ENCODE measurements at places on chromosomes 13 and 19.

DNA sequence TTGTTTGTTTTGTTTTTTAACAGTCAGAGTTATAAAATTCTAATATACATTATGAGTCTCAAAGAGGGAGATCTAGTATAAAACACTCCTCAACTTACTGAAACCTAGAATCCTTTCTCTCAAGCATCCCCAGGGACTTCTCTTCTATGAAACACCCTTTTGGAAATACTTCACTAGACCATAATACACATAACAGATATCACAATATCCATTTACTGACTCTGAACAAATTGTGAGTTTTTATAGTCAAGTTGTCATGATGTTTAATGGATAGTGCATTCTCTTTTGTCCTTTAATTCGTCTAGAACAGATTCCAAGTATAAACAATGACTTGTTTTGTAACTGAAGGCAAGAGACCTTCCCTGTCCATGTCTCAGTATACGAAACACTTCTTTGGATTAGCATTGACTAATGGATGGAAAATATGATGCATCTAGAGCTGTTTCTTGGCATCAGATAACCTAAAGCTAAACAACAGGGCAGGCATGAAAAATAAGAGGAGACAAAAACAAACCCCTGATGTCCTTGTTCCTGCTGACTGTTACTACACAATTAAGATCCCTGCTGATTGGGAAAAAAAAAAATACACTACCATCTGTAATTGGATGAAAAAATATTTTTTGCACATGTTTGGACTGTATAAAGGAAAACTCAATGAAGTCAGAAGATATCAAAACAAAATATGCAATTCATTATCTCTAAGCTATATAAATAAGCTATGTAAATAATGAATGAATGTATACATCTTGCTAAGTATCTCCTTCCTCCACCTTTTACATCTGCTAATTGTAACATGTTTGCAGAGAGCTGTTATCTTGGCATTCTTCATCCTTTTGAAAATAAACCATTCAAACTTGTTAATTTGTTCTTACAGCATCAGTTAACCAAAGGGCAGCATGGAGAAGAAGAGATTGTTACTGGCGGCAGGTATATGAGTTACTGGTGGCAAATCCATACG, 214.2 kb downstream of the LACC1 start:
- DNase-seq = no peak

DNA sequence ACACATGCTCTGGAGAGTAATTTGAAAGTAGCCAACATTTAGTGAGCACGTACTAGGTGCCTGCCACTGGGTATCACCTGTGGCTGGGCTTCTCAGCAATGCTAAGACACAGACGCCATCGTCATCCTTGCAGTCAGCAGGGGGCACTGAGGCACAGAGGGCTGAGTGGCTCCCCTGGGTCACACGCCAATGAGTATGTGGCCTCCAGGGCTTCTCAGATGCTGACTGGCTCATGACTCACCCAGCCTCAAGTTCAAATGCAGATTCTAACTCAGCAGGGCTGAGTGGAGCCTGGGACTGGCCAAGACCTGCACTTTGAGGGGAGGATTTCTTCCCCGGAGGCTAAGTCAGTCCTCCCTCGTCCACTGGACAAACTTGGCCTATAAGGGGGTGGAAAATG, 115.1 kb upstream of the CACNA1A start:
- peak; percentile 20 for DNase-seq

DNA sequence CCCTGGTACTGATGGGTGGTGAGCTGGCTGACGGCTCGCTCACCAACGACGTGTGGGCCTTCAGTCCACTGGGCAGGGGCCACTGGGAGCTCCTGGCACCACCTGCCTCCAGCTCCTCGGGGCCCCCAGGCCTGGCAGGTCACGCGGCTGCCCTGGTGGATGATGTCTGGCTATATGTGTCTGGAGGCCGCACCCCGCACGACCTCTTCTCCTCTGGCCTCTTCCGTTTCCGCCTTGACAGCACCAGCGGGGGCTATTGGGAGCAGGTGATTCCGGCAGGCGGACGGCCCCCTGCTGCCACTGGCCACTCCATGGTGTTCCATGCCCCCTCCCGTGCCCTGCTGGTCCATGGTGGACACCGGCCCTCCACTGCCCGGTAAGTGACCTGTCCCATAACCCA, 10.5 kb downstream of the MEGF8 start:
- no peak for DNase-seq

DNA sequence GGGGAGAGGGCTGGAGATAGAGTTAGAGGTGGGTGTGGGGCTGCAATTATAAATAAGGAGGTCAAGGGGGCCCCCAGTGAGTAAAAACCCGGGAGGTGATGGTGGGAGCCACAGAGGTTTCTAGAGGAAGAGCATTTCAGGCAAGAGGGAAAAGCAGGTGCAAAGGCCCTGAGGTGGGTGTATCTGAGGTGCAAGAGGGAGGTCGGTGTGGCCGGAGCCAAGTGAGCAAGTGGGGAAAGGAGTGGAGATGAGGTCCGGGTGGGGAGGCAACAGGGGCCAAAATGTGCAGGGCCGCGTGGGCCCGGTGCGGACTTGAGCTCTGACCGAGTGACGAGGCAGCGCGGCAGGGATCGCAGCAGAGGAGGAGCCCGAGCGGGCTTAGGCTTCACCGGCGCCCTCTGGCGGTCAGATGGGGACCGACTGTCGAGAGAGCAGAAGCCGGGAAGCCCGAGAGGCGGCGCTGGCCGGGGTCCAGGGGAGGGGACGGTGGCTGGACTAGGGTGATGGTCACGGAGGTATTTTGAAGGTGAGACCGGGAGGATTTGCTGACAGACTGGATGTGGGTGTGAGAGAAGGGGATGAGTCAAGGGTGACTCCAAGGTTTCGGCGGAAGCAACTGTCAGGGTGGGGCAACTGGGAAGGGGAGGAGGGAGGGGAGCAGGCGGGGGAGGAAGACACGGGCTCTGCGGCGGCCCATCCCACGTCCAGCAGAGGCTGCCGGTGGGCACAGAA, 17.7 kb upstream of the SPACA4 start:
- peak; percentile 73 for DNase-seq

Data from stimulated activated CD4-positive, alpha-beta T cell treated with anti-CD3 and anti-CD28 coated beads, Interleukin-4, amount 100 ng/mL, for 4 hours (primary cell).